Stimulated activated CD4-positive, alpha-beta T cell treated with anti-CD3 and anti-CD28 coated beads, TNF-alpha, amount 100 ng/mL, for 4 hours (primary cell): ENCODE measurements at places on chromosomes 1 and 21.

GRCh38 chr21:35375115-35375514 lies 326.0 kb upstream of the RUNX1 start:
- no peak for DNase-seq

DNA sequence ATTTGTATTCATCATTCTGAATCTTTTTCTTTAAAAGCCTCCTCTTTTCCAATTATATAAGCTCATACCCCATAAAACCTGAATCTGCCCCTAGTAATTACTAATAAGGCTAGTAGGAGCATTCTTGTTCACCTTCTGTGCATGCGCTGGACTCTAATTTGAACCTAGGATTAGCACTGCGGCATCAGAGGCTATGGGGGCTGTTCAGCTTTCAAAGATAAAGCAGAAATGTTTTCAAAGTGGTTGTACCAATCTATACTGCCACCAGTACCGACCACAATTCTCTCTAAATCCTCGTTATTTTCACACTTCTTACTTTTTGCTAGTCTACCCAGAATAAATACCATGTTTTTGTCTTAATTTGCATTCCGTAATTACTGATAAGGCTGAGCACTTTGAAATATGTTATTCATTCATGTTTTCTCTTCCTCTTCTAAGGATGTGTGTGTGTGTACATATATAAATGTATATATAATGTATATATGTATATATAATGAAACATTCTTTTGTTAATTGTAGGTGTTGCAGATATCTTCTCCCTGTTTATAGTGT lies 1.6 kb upstream of the DDX59 start:
- no peak for DNase-seq

GRCh38 chr1:209895709-209896108 lies 42.3 kb upstream of the SYT14 start:
- no peak for DNase-seq

GRCh38 chr1:11913291-11913690 lies 12.9 kb downstream of the KIAA2013 start:
- no peak for DNase-seq

DNA sequence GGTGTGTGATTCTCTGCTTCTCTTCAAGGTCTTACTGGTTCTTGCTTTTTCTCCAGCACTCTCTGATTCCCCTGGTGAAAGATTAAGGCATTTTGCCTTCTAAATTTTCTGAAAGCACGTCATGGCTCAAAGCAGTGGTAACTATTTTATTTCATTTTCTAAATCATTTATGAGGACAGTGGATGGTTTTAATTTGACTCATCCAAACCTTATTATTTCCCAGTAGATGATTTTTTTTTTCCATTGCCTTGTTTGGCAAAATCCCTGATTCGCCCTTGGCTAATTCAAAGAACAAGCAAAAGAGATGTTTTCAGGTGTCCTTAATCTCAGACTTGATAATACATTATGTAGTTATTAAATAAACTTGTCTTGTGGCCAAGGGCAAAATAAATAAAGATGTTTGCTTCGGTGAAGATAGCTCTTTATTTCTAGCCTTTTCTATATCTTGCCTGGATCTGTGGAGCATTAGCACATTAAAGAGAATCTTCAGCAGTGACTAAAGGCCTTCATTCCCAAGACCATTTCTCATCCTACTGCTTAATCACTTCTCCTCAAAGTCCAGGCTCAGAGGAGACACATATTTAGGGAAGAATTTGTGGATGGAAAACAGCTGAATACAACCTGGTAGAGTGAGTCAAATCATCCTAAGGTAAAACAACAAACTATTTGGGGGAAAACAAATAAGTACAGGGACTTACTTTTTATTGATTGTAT lies 359.8 kb downstream of the DUSP10 start:
- no peak for DNase-seq
